ENCODE measurements at places on chromosomes 7 and 10.

DNA sequence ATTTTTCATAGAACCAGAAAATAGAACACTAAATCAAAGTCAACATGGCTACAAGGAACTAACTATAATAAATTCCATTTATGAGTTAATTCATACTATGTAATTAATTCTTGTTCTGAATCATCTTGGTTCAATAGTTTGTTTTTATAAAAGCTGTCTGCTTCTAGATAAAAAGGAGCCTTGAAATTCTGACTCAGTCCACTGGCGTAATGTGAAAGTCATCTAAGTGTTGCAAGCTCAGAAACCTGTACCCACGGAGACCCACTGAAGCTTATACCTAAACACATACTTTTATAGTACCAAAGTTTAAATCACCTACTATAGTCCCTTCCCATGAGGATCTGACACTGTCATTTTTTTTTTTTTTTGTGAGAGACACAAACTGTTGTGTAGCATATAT is 489.4 kb downstream of the SEMA3D start:
- DNase-seq: no peak

DNA sequence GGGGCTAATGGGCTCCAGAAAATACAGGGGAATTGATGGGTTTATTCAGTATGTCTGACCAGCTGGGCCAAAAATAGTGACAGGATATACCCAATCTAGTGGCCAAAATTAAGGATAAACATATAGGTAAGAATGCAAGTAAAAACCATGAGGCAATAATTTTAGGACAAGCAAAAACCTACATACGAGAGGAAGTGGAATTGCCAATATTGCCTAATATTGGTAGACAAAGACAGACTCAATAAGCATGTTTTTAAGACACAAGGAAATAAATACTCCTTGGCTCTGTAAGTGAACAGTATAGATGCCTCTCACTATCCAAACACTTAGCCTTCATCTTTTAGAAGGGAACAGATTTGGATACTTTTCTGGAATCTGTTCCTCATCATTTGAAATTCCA is 51.0 kb downstream of the ATXN7L1 start:
- no peak for DNase-seq

- no peak for DNase-seq
Measured at GRCh38 chr10:82934429-82934828, 1059.4 kb downstream of the NRG3 start.

- DNase-seq: no peak
Measured at GRCh38 chr10:66258693-66259092, 667.1 kb upstream of the LRRTM3 start.

DNA sequence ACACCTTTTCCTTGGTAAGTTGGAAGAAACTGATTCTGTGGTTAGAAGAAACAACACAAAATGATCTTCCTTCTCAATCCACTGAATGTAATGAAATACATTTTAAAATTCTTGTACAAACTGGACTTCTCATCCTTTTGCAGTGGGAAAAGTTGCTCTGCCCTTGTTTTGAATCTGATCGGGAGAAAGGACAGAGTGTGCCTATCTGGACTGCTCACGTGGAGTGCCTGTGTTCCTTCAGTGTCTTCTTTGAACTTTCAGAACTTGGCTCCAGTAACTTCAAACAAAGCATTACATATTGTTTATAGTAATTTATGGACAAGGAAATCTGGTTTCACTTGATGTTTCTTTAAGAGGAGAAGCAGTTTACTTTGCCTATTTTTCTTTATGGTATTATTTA is 17.1 kb downstream of the SLC26A3 start:
- no peak for DNase-seq

DNA sequence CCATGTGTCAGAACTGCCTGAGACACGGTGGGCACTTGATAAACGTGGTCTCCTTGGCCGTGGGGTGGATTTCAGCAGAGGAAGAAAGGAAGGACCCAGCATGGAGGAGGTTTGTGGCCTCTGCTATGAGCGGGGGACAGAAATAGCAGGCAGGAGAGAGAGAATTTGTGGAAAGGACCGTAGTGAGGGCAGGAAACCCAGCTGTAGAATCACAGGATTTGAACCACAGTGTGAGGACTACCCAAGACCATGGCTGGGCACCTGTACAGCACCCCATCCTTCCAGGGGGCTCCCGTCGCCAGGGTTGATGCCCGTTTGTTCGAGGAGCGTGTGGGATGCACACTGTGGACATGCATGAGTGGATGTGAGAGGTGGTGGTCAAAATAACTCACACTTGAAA is 183.4 kb downstream of the PTPN20 start:
- DNase-seq: peak; percentile 55

DNA sequence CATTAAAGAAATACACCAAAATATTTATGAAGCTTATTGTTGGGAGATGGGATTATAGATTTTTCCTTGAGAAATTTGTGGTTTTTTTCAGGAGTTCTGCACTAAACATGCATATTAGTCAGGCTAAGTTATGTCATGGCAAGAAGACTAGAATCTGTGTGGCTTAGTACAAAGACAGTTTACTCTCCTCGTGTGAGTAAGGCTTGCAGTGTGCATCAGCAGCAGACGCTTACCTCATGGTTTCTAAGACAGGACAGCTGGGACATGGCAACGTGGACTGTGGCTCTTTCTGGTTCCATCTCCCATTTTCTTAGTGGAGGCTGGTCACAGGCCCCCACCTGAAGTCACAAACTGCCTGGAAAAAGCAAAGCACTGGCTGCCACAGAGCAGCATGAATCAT is 429.6 kb upstream of the VSTM2A start:
- DNase-seq: no peak

DNA sequence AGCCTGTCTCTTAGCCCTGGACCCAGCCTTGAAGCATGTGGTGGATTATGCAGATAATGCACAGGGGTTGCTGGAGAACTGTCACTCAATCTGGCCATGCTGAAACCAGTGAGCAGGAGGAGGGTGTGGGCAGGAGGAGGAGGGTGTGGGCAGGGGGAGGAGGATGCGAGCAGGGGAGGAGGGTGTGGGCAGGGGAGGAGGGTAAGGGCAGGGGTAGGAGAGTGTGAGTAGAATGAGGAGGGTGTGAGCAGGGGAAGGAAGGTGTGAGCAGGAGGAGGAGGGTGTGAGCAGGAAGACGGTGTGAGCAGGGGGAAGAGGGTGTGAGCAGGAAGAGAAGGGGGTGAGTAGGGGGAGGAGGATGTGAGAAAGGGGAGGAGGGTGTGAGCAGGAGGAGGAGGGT is 18.8 kb downstream of the CAMK2B start:
- DNase-seq: no peak

GRCh38 chr10:29407280-29407858 is 118.5 kb downstream of the LYZL1 start:
- DNase-seq: no peak

DNA sequence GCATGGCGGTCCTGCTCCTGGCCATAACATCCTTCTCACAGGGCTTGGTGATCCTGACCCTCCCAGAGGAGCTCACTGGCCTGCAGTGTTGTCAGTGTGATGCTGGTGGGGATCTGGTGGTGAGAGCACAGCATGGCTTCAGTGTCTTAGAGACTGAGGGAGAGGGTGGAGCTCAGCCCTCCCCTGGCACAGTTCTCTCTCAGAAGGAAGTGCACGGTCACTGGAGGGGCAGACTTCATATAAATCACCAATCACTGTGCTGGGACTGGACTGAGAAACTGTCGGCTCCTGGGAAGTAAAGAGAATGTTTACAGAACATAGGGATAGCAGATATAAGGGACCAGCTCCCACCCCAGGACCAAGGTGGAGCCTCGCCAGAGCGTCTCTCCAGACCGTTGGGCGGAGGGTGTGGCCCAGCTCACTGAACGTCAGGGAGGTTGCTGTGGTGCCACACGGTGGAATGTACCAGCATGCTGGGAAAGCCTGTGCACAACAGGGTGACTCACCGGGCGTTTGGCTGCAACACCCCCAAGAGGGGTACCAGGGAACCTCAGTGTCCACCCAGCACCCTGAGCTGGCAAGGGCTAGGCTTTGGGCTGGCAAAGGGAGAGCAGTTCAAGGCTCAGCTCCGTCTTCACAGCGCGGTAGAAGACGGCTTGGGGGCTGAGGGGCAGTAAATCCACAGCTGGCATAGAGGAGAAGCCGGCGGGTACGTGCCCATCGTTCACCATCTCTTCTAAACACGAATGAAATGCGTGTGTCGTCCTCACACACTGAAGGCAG is 8.8 kb upstream of the GET4 start:
- no peak for DNase-seq

All from type B pancreatic cell (in vitro differentiated cells).